ENCODE measurements at places on chromosomes 12 and 14.

DNA sequence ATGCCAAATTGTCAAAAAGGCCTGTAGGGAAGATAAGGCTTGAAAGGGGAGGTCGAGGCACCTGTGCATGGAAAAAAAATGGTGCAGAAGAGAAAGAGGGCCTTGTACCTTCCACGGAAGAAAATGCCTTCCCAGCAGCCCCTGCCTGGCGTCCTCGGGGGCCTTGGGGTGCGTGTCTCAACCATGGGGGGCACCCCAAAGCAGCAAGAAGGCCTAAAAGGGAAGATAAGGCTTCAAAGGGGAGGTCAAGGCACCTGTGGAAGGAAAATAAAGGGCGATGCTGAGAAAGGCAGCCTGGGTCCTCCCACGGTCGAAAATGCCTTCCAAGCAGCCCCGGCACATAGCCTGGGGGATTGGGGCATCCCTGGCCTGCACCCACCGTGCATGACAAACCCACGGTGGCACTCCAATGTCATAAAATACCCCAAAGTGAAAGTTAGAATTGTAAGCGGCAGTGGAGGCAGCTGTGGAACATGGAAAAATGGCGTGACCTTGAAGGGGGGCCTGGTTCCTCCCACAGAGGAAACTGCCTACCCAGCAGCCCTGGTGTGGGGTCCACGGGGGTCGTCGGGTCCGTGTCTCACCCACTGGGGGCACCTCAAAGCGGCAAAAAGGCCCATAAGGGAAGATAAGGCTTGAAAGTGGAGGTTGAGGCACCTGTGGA, 275.0 kb downstream of the ALG10 start:
- DNase-seq, result no peak

DNA sequence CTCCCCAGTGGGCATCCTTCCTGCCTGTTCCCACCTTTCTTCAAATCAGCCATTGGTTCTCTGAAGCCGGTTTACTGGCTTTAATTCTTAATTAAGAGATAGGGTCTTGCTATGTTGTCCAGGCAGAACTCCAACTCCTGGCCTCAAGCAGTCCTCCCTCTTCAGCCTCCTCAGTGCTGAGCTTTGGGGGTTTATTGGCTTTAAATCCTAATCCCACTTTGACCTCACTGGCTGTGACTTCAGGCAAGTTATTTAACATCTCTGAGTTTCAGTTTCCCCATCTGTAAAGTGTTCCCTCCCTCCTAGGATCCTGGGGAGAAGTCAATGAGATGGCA, 2.1 kb upstream of the TRMT61A start:
- no peak for DNase-seq

GRCh38 chr12:117020536-117021220, 78.5 kb downstream of the TESC start:
- DNase-seq, result no peak

DNA sequence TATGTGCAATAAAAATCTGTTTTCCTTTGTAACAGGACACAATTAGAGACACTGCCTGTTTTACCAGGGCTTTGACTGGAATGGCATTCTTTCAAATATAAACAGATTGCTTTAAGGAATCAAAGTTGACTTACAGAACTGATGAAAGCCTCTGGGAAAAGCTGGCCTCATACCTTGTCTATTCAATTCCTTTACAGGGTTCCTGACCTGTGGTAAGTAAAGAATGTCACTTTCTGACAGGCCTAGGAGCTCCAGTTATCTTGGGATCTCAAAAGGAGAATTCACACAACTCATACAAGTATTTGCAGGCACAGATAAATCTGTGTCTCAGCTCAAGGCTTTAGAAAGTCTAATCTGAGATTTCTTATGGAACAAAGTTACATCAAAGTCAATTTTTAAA, 88.4 kb downstream of the BCAT1 start:
- DNase-seq, result no peak

- no peak for DNase-seq
These were observed 201.1 kb downstream of the TMEM117 start for GRCh38 chr12:44036875-44037443.

DNA sequence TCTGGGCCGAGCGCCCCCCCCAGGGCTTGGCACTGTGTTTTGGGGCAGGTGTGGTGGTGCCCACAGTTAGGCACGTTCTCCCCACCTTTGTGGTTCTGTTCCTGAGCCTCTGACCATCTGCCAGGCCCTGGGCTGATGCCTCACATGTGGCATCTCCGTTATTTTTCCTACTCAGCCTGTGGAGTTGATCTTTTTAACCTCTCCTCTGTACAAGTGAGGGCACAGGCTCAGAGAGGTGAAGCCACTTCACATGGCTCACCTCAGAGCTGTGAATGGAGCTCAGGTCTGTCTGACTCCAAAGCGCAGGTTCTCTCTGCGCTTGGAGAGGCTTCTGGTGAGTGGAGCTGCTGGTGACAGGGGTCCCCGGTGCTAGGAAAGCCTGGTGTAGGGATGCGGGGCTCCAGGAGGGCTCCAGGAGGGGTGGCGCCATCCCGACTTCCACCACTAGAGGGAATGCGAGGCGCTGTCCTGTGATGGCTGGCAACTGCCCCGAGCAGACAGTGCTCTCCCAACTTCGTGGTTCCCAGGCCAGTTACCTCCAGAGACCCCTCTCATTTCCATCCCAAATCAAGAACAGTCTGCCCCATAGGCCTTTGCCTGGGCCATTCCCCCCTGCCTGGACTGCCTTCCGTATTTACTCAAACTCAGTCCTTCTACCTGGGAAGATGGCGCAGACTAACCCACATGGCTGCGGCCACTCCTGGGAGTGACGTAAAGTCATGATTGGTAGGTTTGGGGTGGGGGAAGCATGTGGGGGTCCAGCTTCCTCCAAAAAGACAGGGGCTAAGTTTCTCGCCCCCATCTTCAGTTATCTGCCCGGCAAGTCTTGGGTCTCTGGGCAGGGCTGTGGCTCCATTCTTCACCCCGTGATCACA, 9.9 kb downstream of the BCL7A start:
- no peak for DNase-seq

- DNase-seq, result no peak
These were observed 105.2 kb upstream of the SYT1 start for GRCh38 chr12:78759367-78759766.

DNA sequence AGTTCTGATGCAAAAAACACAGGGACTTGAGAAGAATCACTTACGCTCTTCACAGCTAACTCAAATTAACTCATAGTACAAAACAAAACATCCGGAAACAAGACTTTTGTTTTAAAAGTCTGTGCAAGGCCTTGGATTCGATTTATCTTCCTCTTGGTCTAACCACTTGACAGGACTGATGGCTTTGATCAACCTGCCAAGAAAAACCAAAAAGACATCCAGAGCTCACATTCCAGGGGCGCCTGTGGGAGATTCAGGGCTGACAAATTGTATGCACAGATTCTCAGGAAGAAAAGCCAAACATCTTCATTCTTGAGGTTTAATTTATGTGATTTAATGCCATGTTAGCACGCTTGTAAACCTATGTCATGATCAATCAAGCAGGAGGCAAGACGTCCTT, 129.1 kb upstream of the TMCC3 start:
- no peak for DNase-seq

All from activated CD8-positive, alpha-beta memory T cell treated with anti-CD3 and anti-CD28 coated beads for 1 hour (primary cell).